Body of pancreas (tissue), 4 donors: ENCODE measurements at places on chromosomes 16 and 17. TPM values are rescaled to one million over a fixed set of nuclear protein-coding genes. Genes with fewer than 3 reads are reported as not detected.

DNA sequence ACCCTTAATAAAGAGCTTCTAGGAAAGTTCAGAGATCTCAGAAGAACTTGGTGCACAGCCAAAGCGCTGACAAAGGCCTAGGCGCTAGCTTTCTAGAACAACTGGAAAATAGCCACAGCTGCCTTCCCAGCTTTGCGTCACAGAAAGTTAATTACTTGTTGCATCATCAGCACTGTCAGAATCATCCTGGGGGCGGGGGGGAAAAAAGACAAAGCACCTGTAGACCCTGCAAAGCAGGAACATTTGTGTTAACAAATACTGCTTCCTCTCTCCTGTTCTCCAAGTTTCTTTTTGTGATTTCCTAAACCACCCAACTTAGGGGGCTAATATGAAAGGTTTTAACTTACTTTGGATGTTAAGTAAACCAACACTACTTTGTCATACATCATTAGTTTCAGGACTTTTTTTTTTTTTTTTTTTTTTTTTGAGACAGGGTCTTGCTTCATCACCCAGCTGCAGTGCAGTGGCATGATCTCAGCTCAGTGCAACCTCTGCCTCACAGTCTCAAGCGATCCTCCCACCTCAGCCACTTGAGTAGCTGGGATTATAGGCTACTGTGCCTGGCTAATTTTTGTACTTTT is 4.8 kb upstream of the AARSD1 start:
- H3K36me3 ChIP-seq = no peaks in the 10 kb centered on the region
- no peaks in the 10 kb centered on the region for H3K27me3 ChIP-seq
- no peak overlapping the region for H3K4me3 ChIP-seq
- DNase-seq = no peak
- H3K27ac ChIP-seq = no peak overlapping the region

The DLX3 gene
- not detected for total RNA-seq

The KCNH4 gene
- total RNA-seq = not detected

GRCh38 chr16:85015481-85016187 is 4.3 kb upstream of the ZDHHC7 start:
- no peaks in the 10 kb centered on the region for H3K27me3 ChIP-seq
- H3K27ac ChIP-seq = no peak overlapping the region
- no peak overlapping the region for H3K4me3 ChIP-seq
- no peaks in the 10 kb centered on the region for H3K36me3 ChIP-seq
- peaks cover 30% of the 10 kb centered on the region for H3K4me1 ChIP-seq

DNA sequence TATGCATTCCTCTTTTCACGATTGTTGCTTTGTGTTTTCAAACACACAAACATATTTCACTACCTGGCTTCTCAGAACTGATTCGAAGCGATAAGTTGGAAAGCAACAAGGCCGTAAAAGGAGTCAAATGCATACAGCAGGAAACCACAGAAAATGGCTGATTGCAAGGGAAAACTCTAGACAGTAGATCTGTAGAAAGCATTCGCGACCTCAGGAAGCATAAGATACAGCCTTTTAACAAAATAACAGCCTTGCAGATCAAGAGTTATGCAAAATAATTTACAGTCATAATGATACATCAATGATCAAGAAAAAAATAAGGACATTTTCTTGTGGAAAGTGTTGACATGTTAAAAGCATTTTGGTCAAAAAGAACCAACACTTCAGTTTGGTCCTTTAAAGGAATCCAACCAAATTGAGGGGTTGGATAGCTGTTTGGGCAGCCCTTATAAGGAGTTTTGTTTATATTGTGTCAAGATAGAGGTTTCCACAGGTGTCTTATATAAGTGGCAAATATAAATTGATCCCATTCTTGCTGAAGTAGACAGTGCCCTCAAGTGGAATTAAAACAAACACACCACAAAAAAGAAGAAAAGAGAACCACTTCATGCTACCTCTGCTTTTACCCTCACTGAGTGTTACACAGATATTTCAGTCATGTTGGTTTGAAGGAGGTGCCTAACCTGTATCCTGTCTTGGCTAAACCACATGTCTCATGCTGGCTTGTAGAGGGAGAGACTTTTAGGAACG is 5.5 kb downstream of the CYLD start:
- H3K4me3 ChIP-seq = no peak overlapping the region
- H3K27me3 ChIP-seq = no peaks in the 10 kb centered on the region
- no peaks in the 10 kb centered on the region for H3K36me3 ChIP-seq
- H3K4me1 ChIP-seq = peaks cover 15% of the 10 kb centered on the region
- no peak overlapping the region for H3K27ac ChIP-seq

- peaks cover 21% of the 10 kb centered on the region for H3K27me3 ChIP-seq
- peaks cover 19% of the 10 kb centered on the region for H3K4me1 ChIP-seq
Measured at GRCh38 chr17:48556229-48556575, 11.3 kb upstream of the HOXB2 start.

- no peak overlapping the region for H3K4me3 ChIP-seq
- H3K36me3 ChIP-seq = no peaks in the 10 kb centered on the region
Measured at GRCh38 chr17:66364508-66364907, 62.1 kb downstream of the PRKCA start.

DNA sequence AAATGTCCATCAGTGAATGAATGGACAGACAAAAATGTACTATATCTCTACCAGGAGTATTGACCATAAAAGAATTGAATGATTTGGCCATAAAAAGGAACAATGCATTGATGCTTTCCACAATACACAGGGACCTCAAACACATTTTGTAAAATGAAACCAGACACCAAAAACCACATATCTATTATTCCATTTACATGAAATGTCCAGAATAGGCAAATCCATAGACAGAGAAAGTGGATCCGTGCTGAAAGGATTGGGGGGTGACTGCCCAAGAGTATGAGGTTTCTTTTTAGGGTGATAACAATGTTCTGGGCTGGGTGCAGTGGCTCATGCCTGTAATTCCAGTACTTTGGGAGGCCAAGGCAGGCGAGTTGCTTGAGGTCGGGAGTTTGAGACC is 6.9 kb upstream of the LITAF start:
- H3K27me3 ChIP-seq = no peaks in the 10 kb centered on the region
- no peak for DNase-seq
- H3K36me3 ChIP-seq = no peaks in the 10 kb centered on the region
- H3K4me1 ChIP-seq = peaks cover 9% of the 10 kb centered on the region
- no peak overlapping the region for H3K27ac ChIP-seq

- no peaks in the 10 kb centered on the region for H3K27me3 ChIP-seq
- DNase-seq = no peak
- H3K4me1 ChIP-seq = no peaks in the 10 kb centered on the region
- H3K27ac ChIP-seq = no peak overlapping the region
Measured at GRCh38 chr17:12995896-12996295, 21.9 kb downstream of the ELAC2 start.

DNA sequence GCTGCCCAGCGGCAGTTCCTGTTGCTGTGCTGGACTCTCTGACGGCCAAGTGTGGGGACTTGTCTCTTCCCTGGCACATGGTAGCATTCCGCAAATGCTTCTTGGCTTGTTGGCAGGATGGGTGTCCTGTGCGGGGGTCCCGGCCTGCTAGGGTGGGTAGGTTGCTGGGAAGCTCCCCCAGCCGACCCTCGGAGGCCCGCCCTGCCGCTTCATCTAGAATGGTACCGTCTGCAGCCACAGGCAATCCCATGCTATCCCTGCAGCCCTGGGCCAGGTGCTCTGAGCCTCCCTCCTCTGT is 78.3 kb upstream of the LHX1 start:
- H3K4me1 ChIP-seq = no peaks in the 10 kb centered on the region
- no peak for DNase-seq
- no peak overlapping the region for H3K4me3 ChIP-seq
- H3K27ac ChIP-seq = no peak overlapping the region
- no peaks in the 10 kb centered on the region for H3K27me3 ChIP-seq
